M059J (cell line): ENCODE measurements at places on chromosomes 1 and 21.

DNA sequence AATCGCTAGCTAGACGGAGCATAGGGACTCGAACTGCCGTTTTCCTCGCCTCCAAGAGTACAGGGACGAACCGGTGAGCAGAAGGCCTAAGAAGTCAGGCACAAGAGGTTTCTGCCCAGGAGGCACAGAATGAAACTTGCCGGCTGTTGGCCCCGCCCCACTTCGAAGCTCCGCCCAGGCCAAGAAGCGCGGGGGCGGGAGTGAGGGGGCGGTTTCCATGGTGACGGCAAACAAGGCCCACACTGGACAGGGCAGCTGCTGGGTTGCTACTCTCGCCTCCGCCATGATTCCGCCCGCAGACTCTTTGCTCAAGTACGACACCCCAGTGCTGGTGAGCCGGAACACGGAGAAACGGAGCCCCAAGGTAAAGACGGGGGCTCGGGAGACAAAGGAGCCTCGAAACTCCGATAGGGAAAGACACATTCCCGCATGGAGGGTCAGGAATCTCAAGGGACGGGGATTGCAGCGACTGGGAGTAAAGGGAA lies at the start of gene DNALI1:
TSS of gene DNALI1 (plus strand) at position 229 of the 485 bp plus-strand sequence. CDS start at position 284, 55 bp downstream.
- DNase-seq, result peak; percentile 82

DNA sequence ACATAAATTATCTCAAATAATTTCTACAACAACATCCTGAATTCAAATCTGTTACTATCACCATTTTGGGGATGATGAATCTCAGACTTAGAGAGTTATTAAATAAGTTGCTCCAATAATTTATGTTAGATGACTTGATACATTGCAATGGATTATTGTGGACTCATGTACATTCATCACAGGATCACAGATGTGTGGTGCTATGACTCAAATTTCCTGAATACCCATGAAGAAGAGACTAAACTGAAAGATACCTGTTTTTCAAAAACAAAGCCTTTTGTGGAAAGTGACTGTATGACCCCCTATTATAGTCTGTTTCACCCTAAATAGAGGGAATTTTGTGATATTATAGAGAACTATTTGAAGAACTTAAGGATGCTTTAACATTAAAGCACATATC lies 315.0 kb downstream of the PLA2G4A start:
- no peak for DNase-seq

DNA sequence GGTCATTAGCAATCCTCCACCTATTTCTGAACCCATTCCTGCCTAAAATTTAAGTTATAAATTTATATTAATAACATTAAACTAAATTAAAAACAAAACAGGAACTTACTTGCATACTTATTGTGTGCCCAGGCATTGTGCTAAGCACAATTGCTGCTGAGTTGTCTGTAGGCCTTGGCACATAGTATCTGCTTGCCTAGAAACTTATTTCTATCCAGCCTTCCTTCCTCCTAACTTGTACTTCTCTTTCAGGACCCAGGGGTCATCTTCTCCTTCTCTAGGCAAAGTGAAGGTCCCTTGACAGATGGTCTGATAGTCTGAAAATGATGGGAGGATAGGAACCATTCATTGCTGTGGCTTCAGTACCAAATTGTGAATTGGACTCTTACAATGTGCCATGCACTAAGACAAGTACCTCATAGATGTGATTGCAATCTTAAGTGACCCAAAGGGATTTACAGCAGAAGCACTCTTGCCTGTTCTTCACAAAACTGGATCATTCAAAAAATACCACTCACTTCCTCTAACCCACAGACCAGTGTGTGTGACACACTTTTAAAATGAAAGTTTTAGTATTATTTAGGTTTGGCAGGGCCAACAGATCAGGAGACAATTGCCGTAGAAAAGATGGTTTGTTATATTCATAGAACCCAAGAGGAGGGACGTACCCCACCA lies 10.3 kb upstream of the CD101 start:
- no peak for DNase-seq

DNA sequence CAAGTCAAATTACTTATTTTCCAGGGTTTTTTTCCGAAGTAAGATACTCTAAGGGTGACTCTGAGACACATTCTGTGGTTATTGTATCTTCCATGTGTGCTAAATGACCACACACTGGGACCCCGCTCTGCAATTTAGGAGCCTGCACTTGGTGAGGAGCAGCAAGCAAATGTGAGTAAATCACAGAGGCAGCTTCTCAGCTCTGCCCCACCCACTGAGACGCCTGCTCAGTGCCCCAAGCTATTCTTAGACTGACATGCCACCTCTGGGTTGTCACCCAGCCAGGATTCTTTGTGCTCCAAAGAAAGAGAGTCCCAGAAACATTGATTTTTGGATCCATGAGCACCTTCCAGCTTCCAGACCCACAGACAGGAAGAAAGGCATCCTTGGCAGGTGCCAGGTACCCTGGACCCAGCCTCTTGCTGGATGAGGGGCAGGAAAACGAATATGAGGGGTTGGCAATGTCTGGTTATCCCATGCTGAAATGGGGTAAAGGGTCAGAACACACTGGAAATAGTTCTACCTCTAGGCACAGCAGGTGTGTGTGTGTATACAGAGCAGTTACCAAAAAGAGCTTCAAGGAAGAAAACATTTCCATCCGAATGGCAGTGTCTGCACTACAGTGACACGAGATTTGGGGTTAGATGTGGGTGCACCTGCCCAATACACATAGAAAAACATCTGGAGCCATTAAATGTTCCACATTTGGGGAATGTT lies 41.2 kb downstream of the TNR start:
- no peak for DNase-seq

DNA sequence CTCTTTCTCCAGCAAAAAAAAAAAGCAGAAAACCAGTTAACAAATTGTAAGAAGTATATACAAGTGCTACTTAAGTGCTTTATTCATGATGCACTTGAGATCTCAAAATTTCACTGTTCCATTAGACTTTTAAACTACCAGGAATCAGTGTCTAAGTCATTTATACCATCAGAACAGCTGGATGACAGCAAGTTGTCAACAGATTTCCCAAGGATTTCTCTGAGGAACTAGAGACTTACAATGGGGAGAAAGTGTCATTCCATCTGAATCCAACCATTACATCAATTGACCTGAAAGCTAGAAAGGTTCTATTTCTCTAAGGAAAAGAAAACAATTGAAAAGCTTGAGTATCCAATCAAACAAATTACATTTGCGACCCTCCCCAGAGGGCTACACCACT lies 43.8 kb downstream of the USH2A start:
- DNase-seq, result no peak

DNA sequence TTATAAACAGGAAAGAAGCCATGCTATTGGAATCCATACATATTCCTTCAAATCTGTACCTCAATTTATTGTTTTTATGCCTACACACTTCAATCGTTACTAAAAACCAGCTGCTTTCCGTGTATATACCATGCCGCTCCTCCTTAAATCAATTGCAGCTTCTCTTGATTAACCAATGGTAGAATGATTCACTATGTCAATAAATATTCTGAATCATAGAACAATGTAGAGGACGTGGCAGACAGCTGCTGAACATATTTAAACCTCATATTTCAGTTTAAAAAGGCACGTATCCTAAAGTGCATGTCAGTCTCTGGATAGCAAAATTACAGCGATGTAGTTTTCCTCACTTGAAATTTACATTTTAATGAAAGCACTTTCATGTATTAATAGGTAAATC lies 100.4 kb downstream of the MRPL39 start:
- no peak for DNase-seq

DNA sequence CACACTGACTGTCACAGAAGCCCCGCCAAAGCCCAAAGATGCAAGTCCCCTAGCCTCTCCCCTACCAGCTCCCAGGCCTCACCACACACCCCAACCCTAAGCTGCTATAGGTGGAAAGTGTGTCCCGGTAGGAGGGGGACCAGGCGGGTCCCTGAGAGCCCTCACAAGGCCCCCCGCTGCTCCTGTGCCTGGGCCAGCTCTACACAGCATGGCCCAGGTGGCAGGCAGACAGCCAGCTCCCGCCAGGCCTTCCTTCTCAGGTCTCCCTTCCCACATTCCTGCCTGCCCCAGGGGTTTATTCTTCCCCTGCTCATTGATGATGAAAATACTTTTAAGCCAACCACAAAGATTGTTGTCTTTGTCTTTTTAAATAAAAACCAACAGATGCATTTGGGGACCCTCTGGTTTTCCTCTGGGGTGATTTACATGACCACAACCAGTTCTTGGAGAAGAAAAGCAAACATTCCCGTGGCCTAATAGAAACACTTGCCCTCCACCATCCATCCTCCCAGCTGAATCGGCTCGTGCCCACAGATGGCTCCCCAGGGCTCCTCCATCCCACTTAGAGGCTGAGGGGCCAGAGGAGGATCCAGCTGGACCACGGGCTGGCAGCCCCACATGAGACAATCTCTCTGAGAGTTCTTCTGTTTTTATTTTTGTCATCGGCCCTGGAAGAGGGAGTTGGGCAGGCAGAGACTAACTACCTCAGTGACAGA lies 93.1 kb downstream of the DMRTB1 start:
- peak; percentile 94 for DNase-seq

DNA sequence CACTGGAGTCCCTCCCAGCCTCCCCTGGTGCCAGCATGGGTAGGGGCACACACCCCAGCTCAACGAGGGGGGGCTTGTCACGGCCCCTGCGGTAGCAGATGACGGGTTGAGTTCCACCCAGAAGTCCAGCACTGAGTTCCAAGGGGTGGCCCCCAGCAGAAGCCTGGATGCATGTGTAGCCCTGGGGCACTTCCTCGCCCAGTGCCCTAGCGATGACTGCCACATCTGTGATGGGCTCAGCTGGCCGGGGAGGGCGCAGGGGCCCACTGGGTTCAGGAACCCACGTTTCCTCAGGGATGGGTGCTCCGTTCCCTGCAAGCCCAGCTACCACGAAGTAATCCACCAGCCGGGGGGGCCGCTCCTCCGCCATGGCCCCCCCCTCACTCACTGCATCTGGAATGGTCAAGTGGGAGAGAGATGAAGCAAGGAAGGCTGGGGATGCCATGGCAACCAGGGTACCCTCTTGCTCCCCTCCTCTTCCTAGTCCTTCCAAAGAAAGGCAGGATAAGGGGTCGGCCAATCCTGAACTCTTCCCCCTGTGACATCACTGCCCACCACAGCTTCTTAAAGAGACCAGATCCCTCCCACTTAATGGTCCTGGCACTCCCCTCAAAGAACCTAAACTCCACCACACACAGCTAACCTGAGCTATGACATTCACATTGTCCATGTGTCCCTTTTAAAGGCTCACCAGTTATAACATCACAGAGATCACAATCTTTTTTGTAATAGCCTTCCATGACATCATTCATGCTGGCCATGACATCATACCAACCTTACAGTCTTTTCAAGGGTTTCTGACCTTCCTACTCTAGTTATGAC lies 2.3 kb downstream of the DENND4B start:
- DNase-seq, result no peak

DNA sequence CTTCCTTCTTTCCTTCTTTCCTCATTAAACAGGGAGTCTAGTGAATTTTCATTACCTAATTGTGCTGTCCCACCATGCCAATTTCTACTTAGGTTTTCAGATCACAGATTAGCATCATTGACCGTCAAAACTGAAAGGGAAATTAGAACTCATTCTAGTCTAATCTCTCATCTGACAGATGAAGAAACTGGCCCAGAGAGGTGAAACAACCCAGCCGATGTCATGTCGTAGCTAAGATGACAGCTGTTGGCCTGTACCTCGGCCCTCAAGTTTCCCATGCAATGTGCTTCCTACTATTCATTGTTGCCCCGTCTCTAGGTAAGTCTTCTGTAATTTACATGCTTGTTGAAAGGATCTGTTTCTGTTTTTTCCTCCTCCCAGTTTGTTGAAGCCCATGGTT lies 128.2 kb upstream of the KIAA0040 start:
- DNase-seq, result no peak

GRCh38 chr1:84277343-84278059 lies 24.0 kb upstream of the SAMD13 start:
- no peak for DNase-seq

GRCh38 chr1:41913014-41913413 lies 5.7 kb downstream of the HIVEP3 start:
- DNase-seq, result no peak

- peak; percentile 75 for DNase-seq
These were observed 75.0 kb downstream of the ATP6V1G3 start for GRCh38 chr1:198465201-198466144.

- DNase-seq, result peak; percentile 54
These were observed 12.0 kb downstream of the MEGF6 start for GRCh38 chr1:3599286-3599811.

DNA sequence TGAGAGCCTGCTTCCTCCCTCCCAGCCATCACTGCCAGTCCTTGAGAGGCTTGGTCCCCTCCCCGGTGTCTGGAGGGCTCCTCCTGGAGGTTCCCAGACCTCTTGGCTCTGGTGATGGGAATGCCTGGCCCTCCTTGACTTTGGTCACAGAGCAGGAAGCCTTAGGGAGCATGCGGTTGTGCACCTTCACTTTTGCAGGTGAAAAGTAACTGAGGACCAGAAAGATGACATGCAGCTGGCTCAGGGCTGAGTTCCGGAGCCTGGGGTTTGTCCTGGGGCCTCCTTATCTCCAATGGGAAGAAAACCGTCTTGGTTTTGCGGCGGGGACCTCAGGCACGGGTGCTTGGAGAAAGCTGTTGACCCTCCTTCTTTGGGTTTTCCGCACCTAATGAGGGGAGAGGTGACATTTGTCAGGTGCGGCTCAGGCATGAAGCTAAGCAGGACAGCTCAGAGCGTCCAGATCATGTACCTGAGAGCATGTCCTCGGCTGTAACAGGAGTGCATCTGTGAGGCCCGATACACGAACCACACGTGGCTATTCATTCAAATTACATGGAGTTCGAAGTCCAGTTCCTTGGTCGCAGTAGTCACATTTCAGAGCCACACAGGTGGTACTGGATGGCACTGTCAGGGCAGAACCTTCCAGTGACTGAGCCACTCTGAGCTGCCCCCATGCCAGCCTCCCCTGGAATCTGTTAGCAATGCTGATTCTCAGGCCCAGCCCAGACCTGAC lies 608 bp upstream of the MX2 start:
- DNase-seq, result no peak

- peak; percentile 60 for DNase-seq
These were observed 45.3 kb downstream of the TARBP1 start for GRCh38 chr1:234433563-234434285.

DNA sequence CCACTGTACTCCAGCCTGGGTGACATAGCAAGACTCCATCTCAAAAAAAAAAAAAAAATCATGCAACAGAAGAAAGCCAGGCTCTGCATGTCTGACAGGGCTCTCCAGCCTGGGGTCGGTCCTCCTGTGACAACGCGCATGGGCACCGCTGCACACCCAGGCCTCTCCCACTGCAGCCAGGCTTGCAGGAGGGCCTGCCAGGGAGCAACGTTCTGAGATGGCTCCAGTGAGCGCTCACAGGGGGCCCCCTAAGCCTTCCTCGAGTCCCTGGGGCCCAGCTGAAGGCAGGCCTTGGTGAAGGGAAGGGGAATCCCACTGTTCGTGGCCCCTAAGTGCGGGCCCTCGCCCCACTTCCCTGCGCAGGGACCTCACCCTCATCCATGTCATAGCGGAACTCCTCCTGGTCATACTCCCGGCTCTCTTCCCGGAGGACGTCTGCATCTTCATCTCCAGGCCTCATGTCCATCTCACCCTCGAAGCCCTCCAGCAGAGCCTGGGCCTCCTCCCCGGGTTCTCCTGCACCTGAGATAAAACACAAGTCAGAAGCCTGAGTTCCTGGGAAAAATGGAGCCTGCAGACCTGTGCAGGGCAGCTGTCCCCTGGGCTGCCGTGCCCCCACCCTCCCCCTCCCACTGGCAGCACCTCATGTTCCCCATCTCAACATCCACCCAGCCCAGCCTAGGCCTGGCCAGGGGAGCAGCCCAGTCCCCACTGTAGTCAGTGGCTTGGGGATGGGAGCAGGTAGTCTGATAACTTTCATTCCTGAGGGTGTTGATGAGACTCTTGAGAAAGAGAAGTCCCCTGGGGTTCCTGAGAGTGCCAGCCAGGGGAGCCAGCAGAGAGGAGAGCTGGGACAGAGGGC lies 20.3 kb downstream of the RSPH1 start:
- no peak for DNase-seq
